ENCODE measurements at places on chromosomes 5 and 9.

DNA sequence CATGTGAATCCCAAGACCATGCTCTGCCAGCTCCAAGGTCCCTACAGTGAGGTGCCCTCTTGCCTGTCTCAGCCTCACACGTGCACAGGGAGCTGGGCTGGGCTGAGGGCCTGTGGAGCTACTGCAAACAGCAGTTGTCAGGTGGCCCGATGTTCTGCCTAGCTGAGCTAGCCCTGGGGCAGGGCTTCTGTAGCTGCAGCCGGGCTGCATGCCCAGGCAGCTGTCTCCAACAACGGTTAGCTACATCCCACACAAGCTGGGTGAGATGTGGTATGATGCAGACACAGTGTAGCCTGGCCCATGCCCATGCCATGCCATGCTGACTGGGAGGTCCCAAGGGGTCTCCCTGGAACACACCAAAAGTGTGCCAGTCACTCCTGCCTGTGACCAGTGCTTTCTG, 62.0 kb downstream of the MACROH2A1 start:
- no peak for DNase-seq

DNA sequence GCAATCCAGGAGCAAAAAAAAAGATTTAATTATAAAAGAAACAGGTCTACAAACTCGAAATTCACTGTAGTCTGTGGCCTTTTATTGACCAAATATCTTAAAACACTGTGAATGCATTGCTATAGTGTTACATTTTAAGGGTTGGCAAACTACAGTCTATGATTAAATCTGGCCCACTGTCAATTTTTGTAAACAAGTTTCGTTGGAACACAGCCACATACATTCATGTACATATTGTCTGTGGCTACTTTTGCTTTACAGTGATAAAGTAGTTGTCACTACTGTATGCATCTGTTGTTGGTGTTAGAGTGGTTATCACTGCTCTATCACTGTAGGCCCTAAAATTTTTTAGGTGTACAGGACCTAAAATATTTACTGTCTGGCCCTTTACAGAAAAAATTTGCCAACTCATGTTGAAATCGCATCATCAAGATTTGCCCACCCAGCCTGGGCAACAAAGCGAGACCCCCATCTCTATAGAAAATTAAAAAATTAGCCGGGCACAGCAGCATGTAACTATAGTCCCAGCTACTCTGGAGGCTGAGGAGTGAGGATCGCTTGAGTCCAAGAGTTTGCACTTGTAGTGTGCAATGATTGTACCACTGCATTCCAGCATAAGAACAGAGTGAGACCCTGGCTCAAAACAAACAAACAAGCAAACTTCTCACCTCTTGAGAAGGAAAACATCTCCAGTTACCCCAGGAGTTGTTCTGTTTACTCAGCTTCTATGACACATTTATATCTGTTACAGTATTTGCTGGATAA, 89.0 kb downstream of the ERBIN start:
- DNase-seq = no peak

DNA sequence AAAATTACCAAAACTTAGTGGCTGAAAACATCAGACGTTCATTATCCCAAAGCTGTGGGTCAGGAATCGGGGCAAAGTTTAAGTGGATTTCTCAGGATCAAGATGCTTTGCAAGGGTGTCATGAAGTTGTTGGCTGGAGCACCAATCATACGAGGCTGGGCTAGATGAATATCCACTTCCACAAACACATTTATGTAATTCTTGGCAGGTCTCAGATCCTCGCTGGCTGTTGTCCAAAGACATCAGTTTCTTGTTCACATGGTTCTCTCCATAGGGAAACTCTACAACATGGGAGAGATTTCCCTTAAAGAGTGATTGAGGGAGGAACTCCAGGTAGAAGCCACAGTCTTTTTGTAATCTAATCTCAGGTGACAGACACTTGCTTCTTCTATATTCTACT, 20.2 kb upstream of the CCDC192 start:
- DNase-seq = peak; percentile 67

- DNase-seq = no peak
Observed at GRCh38 chr5:172178301-172178987, 9.6 kb downstream of the STK10 start.

DNA sequence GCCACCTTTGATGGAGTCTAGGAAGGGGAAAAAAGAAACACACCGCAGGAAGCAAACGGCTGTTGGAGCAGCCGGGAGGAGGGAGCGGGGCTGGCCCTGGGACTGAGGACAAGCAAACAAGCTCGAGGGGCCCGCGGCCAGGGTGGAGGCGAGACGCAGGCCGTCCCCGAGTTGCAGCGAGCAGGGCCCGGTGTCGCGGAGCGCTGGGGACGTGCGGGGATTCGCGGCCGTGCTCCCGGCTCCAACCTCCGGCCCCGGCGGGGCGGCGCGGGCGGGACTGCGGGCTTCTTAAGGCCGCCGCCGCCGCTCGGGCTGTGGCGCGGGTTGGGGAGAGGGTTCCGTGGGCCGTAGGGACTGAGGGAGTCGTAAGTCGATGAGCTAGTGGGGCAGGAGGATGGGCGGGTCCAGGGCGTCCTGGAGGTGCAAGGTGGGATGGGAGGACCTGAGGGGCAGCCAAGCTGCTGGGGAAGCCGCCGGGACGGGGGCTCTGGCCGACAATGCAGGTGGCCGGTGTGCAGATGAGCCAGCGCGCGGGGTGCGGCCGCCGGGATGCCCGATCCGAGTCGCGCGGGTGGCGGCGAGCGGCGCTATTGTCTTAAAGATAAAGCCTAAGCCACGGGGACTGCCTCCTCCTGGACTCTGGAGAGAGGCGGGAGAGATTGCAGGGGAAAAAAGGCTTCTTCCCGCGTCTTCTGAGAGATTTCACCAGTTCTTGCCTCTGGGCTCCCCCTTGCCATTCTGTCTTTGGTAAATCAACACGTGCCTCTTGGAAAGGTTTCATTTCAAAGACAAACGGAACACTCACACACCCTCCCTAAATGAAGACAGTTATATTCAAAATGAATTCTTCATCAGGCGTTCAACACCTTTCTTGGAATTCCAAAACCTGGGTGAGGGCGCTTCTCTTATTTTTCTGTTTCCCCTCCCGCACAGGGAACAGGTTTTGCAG, 1.6 kb upstream of the HAPLN1 start:
- peak; percentile 84 for DNase-seq

- DNase-seq = peak; percentile 36
Observed at GRCh38 chr9:124894741-124895170, 32.8 kb downstream of the ARPC5L start.

GRCh38 chr9:36218411-36218901, 27.7 kb downstream of the CLTA start:
- no peak for DNase-seq

Data from fibroblast of skin of back (primary cell).